ENCODE measurements at places on chromosomes 12 and 14.

- no peak for DNase-seq
Measured at GRCh38 chr12:51127050-51127729, 43.8 kb upstream of the CSRNP2 start.

DNA sequence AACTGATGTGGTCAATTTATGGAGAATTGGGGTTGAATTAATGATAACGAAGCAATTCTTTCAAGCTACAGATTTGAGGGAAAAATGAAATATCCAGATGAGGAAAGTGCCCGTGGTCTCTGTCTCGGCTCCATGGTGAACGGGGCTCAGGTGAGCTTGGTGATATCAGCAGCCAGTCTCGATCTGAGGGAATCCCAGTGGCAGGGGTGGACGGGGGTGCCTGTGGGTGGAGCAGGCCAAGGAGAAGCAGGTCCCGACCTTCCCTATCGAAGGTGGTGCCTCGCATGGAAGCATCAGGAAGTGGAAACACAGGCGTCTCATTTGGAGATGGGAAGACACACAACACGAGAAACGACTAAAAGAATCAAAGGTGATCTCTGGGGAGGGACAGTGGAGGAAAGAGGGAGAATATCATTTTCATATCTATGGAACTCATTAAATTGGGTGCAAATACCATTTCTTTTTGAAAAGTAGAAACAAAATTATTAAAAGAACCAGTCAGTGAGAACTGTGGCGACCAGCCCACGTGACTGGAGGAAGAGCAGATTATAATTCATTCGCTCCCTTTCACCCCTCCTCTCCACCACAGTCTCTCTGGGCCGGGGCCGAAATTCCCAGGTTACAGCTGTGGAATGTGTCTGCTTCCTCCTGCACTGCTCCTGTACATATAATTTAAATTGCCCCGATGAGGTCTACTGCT is 354.3 kb upstream of the SFSWAP start:
- DNase-seq, result no peak

GRCh38 chr12:51686727-51687126 is 95.7 kb downstream of the SCN8A start:
- no peak for DNase-seq

- DNase-seq, result peak; percentile 25
Measured at GRCh38 chr12:1093166-1093751, 102.2 kb downstream of the ERC1 start.

DNA sequence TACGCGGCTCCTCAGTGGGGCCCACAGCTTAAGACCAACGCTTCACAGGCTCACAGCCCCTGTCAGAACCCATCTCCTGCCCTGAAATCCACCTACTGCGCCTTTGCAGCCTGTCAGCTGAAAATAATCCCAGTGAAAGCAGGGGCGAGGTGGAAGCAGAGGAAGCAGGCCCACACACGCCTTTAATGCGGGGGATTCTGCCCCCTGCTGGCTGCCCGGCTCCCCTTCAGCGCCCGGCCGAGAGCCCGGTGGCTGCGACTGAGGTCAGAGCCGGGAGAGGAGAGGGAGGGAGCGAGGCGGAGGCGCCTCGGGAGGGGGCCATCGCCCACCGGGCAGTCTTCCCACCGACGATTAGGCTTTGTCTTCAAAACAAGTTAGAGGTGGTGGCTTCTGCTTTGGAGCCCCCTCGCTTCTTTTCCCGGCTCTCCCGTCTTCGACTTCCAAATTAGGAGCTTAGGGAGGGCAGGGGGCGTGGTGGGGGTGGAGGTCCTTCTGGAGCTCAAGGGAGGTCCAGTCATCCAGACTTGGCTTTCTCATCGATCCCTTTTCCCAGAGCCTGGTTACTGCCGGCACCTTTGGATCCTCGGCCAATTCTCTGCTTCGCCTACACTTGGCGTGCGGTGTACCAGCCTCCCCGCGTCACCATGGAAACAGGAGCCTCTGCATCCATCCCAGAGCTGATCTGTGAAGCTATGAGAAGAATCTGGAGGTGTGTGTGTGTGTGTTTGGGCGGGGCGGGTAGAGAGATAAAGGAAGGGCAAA is 25.2 kb upstream of the RND1 start:
- peak; percentile 63 for DNase-seq

- no peak for DNase-seq
Measured at GRCh38 chr14:77158175-77158881, 16.7 kb upstream of the ZDHHC22 start.

GRCh38 chr14:55341781-55342180 is 69.8 kb downstream of the ATG14 start:
- DNase-seq, result no peak

DNA sequence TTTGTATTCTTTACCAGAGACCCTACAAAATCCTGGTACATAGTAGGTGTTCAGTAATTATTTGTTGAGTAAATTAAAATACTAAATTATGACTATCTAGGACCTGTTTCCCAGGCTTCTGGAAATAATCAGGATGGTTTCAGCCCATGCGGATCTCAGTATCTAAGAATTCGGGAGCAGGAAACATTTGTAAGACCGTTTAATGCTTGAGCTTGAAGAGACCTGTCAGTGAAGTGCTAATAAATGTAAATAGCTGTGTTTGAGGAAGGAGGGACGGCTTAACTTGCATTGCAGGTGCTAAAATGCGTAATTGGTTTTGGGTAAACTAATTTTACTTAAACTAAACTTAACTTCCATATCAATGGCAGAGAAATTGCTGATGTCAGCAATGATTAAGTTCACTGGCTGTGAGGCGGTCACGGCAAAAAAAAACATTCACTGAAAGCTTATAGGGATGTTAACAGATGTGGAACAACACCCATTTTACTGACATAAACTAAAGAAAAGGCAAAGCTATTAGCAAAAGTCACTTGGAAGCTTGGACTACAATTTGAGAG is 28.6 kb upstream of the AEBP2 start:
- DNase-seq, result no peak

- DNase-seq, result no peak
Measured at GRCh38 chr12:51924551-51925319, 17.4 kb downstream of the ACVRL1 start.

GRCh38 chr12:113740699-113741098 is 225.4 kb downstream of the RBM19 start:
- no peak for DNase-seq

- DNase-seq, result no peak
Measured at GRCh38 chr14:23202001-23202400, 18.5 kb upstream of the SLC7A8 start.

DNA sequence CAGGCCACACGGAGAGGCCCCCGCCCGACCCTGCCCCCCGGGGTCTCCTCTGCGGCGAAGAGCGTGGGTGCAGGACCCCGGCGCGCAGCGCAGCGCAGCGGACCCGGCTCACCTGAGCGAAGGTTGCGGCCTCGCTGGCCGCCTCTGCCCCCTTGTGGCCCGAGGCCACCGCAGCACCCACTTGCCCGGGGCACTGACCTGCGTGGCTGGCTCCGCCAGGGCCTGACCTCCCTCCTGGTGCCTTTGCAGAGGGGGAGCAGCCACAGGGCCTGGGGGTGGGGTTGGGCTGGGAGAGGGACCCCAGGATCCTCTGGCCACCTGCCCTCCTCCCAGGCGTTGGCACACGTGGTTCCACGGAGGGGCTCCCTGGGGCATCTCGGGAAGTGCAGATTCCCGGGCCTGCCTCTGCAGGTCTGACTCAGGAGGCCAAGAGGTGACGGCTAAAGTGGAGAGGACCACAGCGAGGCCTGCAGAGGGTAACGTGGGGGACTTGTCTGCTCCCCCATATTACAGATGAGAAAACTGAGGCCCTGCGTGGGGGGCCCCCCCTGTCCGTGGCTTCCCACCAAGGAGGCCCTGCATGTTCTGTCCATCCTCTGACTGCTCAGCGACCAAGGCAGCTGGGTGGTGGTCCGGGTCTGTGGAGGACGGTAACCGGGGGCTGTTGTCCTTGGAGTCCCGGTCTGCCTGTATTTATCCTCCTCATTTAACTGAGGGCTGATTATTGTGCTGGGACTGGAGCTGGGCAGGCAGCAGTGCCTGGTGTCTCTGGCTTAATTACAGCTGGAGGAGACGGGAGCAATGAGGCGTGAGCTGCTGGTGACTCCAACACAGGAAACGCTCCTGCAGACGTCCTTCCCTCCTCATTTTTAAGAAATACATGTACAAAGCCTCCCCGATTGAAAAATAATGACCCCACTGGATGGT is 67.9 kb upstream of the BEGAIN start:
- no peak for DNase-seq

GRCh38 chr14:72818998-72819397 is 74.9 kb downstream of the DPF3 start:
- DNase-seq, result no peak

- DNase-seq, result no peak
Measured at GRCh38 chr12:51591016-51591901, at the start of gene SCN8A. Gene SCN8A (plus strand): TSS chr12:51591233. CDS start chr12:51662818, 71,585 bp downstream.

DNA sequence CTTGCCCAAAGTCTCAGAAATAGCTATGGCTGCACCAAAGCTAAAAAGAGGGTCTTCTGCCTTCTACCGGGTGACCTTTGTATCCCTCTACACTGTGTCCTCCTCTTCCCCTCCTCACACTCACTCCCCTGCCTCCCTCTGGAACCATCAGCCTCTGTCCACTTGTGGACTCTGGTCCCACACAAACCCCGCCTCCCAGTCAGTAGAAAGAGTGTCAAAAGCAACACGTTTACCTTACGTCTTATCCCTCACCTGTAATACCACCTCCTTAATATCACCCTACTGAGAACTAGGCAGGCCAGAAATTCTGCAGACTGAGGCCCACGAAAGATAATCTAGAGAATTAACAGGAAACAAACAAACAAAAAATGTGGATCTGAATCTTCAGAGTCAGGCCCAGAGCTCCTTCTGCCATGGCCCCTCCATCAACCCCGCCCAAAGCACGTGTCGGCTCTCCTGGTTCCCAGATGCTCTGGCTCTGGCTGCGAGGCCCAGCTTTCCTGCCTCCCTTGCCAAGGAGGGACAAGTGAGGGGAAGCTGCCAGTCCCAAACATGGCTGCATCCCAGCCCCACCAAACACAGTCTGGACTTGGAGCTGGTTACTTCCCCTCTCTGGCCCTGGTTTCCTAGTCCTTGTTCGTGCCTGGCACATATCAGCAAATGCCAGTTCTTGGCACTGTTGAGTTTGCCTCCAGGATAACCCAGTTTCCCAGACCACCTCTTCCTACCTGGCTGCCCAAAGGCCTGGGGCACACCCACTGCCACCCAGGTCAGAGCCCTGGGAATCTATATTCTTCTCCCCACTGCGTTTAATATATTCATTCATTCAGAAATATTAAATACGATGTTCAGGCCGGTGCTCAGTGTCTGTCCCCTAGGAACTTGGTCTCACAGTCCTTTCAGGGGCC is 2.7 kb downstream of the ACTN1 start:
- no peak for DNase-seq

GRCh38 chr14:94383777-94384176 is 4.6 kb downstream of the SERPINA1 start:
- DNase-seq, result no peak

DNA sequence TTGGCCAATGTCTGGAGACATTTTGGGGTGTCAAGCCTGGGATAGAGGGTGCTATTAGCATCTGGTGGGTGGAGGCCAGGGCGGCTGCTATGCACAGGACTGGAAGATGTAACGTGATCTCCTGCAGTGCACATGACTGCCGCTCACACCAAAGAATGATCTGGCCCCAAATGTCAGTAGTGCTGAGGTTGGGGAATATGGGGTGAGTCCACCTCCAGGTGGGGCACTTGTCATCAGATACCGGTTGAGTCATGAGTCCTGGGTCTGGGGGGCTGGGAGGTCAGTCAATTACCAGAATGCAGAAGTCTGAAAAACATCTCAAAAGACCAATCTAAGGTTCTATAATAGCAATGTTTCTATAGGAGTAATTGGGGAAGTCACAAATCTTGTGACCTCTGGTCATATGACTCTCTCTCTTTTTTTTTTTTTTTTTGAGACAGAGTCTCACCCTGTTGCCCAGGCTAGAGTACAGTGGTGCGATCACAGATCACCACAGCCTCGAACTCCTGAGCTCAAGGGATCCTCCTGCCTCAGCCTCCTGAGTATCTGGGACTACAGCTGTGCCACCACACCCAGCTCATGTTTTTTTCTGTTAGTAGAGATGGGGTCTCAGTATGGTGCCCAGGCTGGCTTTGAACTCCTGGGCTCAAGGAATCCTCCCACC is 6.0 kb upstream of the SDSL start:
- no peak for DNase-seq

GRCh38 chr14:102826751-102827675 is 49.8 kb downstream of the TRAF3 start:
- no peak for DNase-seq

GRCh38 chr12:78959556-78959955 is 95.0 kb downstream of the SYT1 start:
- DNase-seq, result no peak

GRCh38 chr12:132314516-132315233 is 14.7 kb downstream of the GALNT9 start:
- no peak for DNase-seq

GRCh38 chr12:27635349-27635972 is 60.8 kb upstream of the REP15 start:
- no peak for DNase-seq

DNA sequence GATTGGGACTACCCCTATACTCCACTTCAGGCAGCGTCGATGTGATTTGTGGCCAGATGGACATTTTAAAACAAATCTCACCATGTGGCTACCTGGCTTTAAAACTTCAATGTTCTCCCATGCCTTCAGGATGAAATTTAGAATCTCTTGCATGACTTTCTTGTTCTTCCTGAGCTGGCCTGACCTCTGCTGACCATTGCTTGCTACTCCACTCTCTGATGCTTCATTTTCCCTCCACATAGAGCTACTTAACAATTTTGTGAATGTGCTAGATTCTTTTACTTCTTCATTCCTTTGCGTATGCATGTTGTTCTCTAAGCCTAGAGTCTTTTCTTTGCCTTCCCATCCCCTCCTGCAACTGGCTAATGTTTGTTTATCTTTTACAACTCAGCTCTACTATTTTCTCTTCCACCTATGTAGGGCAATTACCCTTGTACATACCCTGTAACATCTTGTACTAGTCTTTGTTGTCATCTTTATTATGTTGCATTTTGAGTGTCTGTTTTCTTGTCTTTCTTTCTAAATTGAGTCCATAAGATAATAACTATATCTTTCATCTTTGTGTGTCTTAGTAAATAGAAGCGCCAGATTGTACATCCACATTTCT is 41.2 kb downstream of the YLPM1 start:
- no peak for DNase-seq

GRCh38 chr12:22333186-22333712 is 1.3 kb downstream of the ST8SIA1 start:
- no peak for DNase-seq

DNA sequence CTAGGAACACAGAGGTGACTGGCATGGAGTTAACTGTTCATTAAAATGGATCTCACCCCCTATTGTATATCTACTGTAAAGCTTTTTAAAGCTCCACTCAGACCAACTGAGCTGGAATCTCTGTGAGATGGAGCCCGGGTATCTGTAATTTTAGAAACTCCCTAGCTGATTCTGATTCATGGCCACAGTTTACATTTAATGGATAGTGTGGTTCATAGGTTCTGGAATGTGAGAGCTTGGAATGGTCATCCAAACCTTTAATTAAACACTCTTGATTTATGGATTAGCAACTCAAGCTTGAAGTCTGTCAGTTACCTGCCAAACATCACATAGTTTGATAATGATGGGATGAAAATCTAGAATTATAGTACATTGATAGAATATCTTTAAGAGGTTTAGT is 183.8 kb downstream of the SLC25A21 start:
- DNase-seq, result no peak

- no peak for DNase-seq
Measured at GRCh38 chr14:22721213-22721612, 45.3 kb upstream of the OXA1L start.

Data from central memory CD8-positive, alpha-beta T cell (primary cell).